ENCODE measurements at places on chromosomes 3 and 15.

GRCh38 chr3:197394464-197395321 lies 96.3 kb upstream of the DLG1 start:
- DNase-seq = peak; percentile 32

GRCh38 chr3:50128001-50128400 lies 27.1 kb upstream of the SEMA3F start:
- no peak for DNase-seq

- no peak for DNase-seq
Measured at GRCh38 chr3:194382892-194383223, 13.3 kb upstream of the LRRC15 start.

- DNase-seq = no peak
Measured at GRCh38 chr3:178131801-178132200, 404.4 kb upstream of the KCNMB2 start.

GRCh38 chr3:51057121-51057520 lies 328.0 kb upstream of the MANF start:
- DNase-seq = no peak

- no peak for DNase-seq
Measured at GRCh38 chr3:180283251-180283650, 246.5 kb upstream of the PEX5L start.

DNA sequence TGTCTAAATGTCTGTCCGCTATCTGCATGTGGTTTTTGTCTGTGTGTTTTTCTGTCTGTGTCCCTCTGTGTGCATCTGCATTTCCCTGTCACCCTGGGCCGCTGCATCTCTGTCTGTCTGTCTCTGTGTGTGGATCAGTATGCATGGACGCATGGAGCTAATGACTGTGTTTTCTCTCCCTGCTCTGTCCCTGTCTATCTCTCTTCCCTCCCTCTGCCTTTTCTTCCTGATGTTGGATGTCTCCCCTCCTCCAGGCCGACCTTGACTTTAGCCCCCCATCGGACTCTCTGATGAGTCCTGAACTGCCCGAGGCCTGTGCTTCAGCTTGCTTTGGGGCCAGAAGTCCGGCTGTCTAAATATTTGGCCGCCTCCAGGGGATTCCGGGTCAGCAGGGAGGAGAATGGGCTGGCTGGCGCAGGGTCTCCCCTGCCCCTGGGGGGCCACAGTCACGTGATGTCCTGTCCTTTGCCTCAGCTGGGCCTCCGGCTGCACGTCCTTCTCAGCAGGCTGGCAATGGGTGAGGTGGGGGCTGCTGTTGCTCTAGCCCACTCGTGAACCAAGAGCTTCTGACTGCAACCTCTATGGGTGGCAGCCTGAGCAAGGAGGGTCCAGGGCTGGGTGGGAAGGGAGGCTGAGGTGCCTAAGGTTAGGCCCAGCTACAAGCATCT lies 3.7 kb downstream of the SLC38A3 start:
- DNase-seq = no peak

DNA sequence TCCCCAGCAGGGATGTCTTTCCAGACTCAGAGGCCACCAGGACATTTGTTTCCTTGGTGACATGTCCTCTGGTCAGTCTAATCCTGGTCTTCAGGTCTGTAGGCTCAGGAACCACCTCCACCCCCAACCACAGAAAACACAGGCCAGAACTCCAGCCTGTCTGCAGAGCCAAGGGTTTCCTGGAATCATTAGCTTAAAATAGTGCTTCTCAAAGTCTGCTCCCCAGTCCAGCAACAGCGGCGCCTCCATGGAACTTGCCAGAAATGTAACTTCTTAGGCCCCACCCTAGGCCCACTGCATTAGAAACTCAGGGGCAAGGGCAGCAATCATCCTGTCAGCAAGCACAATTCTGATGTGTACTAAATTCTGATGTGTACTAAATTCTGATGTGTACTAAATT lies 20.0 kb downstream of the SLC28A1 start:
- no peak for DNase-seq

- no peak for DNase-seq
Measured at GRCh38 chr3:64031540-64032508, 8.5 kb upstream of the PSMD6 start.

- no peak for DNase-seq
Measured at GRCh38 chr15:89666184-89666857, 11.1 kb upstream of the KIF7 start.

DNA sequence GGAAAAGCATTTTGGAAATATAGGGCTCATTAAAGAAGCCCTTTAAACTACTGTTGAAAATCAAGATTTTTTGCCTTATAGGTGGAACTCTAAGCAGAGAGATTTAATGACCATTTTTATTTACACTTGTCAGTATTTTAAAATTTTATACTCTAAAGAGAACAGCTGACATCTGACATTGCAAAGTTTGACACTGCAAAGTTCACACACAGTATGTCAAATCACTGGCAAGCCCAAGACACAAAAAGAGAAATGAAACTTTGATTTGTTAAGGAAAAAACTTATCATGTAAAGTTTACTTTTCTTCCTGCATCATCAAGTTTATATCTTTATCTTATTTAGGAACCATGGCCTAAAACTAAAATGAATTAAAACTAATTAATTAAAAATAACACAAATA lies 40.2 kb downstream of the DPH6 start:
- DNase-seq = no peak

- DNase-seq = no peak
Measured at GRCh38 chr3:99256788-99257187, 355.3 kb upstream of the DCBLD2 start.

DNA sequence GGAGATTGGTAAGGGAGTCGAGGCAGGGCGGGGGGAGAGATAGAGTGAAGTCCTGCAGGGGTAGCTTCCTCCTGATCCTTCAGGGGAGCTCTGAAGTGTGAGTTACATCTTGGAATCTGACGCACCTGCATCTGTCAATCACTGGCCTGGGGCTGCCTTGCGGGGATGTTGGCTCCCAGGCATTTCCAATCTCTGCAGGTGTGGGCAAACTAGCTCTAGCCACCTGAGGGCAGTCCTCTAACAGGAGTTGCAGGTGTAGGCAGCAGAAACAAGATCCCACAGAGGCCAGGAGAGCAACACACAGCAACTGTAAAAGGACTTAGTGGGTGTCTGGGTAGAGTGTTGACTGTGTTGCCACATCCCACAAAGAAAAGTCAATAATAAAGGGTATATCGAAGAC lies 63.6 kb downstream of the ZNF621 start:
- no peak for DNase-seq

- DNase-seq = no peak
Measured at GRCh38 chr15:88650556-88650955, 11.7 kb downstream of the ISG20 start.

- DNase-seq = no peak
Measured at GRCh38 chr3:17629400-17629799, 113.0 kb downstream of the TBC1D5 start.

DNA sequence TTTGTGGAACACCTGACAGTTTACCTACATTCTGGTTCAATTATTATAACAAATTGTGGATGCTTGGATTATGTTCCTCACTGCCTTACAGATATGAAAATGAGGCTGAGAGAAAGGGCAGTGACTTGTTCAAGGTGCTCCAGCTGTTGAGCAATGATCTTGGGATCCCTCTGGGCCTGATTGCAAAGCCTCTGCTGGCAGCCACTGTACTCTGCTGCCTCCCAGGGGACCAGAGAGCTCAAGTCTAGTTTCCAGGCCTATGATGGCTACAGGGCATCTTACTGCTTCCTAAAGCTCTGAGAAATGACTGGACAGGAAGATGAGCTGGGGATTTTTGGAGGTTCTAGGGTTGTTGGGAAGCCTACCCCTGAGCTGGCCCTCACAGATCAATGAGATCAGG lies 2.3 kb upstream of the SHC4 start:
- no peak for DNase-seq

- no peak for DNase-seq
Measured at GRCh38 chr3:67048715-67049074, 50.6 kb downstream of the KBTBD8 start.

DNA sequence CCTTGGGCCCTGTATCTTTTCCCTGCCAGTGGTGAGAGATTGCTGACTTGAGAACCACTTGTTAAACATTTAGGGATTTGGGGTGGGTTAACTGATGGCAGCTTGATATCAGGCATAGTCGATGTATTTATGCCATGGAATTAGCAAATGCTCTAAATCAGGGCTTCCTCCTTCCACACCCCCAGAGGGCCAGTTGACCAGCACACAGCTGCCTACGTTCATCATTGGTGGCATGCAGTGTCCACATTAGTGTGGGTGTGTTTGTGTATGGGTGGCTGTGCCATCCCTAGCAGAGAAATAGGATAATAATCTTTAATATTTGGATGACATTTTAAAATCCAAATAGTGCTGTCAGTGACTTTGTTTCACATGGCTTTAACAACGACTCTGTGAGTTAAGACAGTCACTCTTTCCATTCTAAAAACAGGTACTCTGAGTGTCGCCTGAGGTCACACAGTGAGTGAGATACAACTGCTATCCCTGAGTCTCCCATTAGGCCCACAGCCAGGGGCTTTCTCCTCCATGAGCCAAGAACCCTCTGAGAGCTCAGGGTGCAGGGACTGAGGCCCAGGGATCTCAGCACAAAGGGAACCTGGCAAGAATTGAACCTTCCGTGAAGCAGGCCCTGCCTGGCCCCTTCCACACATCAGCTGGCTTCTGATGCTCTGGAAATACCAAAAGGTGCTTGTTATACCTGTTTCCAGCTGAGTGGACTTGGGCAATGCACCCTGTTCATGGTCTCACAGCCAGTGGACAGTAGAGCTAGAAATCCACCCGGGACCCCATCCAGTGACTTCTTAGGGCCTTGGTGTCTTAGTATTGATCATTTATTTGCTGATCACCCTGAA lies 4.3 kb upstream of the LTF start:
- no peak for DNase-seq

- DNase-seq = no peak
Measured at GRCh38 chr3:115186351-115187148, 39.5 kb upstream of the ZBTB20 start.

DNA sequence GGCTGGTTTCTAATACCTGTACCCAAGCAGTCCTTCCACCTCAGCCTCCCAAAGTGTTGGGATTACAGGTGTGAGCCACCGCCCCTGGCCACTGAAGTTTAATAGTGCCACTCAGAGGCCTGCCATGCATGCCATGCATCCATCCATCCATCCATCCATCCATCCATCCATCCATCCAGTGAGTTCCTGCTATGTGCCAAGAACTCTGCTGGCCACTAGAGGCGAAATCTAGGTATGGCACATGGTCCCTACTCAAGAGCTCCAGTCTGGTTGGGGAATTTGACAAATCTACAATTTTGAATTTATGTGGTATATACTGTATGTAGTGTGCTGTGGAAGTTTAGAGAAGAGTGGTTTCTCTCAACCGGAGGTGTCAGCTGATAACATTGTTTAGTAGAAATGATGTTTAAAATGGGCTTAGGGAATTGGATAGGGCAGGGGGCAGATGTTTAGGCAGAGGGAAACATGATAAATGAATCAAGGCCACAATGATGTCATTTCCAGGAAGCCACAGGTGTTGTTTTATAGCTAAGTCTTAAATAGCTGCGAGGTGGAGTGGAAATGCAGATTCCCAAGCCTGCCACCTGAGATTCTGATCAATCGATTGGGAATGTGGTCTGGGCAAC lies 384.4 kb upstream of the C2CD4B start:
- no peak for DNase-seq

- no peak for DNase-seq
Measured at GRCh38 chr3:61925721-61926120, 364.4 kb downstream of the PTPRG start.

- no peak for DNase-seq
Measured at GRCh38 chr3:60282866-60283265, 968.4 kb downstream of the FHIT start.

- peak; percentile 25 for DNase-seq
Measured at GRCh38 chr3:195555110-195555509, 12.0 kb upstream of the PPP1R2 start.

- DNase-seq = no peak
Measured at GRCh38 chr15:39344662-39345141, 236.2 kb upstream of the THBS1 start.

DNA sequence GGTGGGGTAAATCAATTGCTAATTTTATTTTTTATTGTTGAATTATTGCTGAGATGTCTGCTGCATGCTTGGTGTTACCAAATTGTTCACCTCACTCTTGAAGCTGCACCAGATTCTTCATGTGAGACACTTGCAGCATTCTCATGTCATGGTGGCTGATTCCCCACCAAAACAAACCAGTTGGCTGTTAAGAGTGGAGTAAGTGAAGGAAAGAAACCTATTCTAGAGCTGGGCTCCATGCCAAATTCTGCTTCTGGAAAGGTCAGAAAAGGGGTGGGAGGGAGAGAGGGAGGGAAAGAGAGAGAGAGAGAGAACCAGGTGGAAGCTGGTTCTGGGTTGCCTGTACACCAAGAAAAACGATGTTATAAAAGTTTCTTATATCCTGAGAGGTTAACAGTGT lies 317.5 kb upstream of the THRB start:
- DNase-seq = no peak

- DNase-seq = no peak
Measured at GRCh38 chr15:87300146-87300545, 956.4 kb downstream of the NTRK3 start.

- no peak for DNase-seq
Measured at GRCh38 chr3:132660811-132661070, 612 bp downstream of the UBA5 start.

DNA sequence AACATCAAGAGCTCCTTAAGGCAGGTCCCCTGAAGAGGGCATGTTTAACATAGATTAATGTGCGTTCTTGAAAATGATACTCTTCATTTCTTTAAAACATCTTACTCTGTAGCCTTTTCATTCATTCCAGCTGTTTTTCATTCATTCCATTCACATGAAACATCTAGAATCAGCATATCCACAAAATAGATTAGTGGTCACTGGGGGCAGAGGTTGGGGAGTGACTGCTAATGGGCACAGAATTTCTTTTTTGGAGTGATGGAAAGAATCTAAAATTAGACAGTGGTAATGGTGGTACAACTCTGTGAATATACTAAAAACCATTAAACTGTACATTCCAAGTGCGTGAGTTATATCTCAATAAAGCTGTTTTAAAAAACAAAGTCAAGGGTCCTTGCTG lies 15.4 kb upstream of the CXCR6 start:
- DNase-seq = no peak

- DNase-seq = no peak
Measured at GRCh38 chr3:127132876-127133275, 60.1 kb upstream of the PRR23E start.

- DNase-seq = no peak
Measured at GRCh38 chr3:3783210-3783609, 16.0 kb upstream of the LRRN1 start.

GRCh38 chr3:125132815-125133214 lies 77.0 kb upstream of the HEG1 start:
- DNase-seq = no peak

GRCh38 chr3:43206632-43207031 lies 79.7 kb upstream of the SNRK start:
- no peak for DNase-seq

- DNase-seq = no peak
Measured at GRCh38 chr15:90718232-90718631, 1.1 kb downstream of the BLM start.

DNA sequence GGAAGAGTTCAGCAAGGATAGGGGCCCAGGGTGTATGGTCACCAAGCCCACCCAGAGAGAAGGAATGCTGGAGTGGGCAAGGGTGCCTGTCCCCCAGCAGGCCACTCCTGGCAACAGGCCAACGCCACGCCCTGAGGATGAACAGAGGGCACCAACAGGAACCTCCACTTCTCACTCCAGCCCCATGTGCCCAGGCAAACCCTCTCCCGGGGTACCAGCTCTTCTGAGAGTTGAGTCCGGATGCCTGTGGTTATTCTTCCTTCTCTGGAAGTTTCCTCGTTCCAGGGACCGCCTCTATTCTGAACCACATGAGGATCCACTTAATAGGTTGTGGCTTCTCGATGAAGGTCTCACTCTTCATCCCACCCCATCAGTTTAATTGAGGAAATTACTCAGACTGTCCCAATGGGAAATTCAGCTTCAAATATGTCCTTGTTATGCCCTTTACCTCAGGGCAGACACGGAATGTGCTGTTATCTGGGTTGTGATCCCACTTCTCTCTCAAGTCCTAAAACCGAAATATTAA lies 114.3 kb downstream of the LIPC start:
- no peak for DNase-seq
